Tongue (tissue), 3 donors: ENCODE measurements at places on chromosomes 7 and 10. TPM values are rescaled to one million over a fixed set of nuclear protein-coding genes. Genes with fewer than 3 reads are reported as not detected.

Gene NT5C2
- 154 TPM for total RNA-seq

Gene CYP2E1
- 0.31 TPM for total RNA-seq

Gene ADCYAP1R1
- total RNA-seq, result 8.3 TPM

Gene CNPY1
- not detected for total RNA-seq

Gene CPXM2
- 7.8 TPM for total RNA-seq

Gene NXPH1
- not detected for total RNA-seq

Gene PTPN20
- total RNA-seq, result 3.0 TPM

Gene PRF1
- total RNA-seq, result 0.62 TPM

Gene GFRA1
- total RNA-seq, result 122 TPM

Gene HOXA10
- not detected for total RNA-seq

Gene WASHC2A
- 52.6 TPM for total RNA-seq

Gene VPS37D
- total RNA-seq, result 4.2 TPM

Gene EBLN1
- total RNA-seq, result not detected

Gene ASB10
- 4.9 TPM for total RNA-seq

Gene VAX1
- total RNA-seq, result not detected

Gene GALNT17
- total RNA-seq, result 38.0 TPM

Gene OR13A1
- total RNA-seq, result not detected

Gene STK32C
- 7.8 TPM for total RNA-seq

Gene RPEL1
- total RNA-seq, result not detected

Gene KRIT1
- 64.1 TPM for total RNA-seq

Gene MNX1
- not detected for total RNA-seq

Gene SMKR1
- total RNA-seq, result not detected

Gene CRTAC1
- total RNA-seq, result 2.6 TPM

Gene HABP2
- total RNA-seq, result not detected

Gene LAMB1
- 335 TPM for total RNA-seq

Gene SPOCK2
- total RNA-seq, result 8.3 TPM

Gene AGFG2
- total RNA-seq, result 7.6 TPM

Gene AGR3
- total RNA-seq, result 4.9 TPM

Gene GNGT1
- total RNA-seq, result not detected

Gene CWF19L1
- 29.4 TPM for total RNA-seq

Gene USP54
- 39.5 TPM for total RNA-seq

Gene PKD2L1
- not detected for total RNA-seq

Gene WNT8B
- not detected for total RNA-seq

Gene LRRC17
- total RNA-seq, result 38.0 TPM

Gene ZNF736
- 24.1 TPM for total RNA-seq

Gene NKX2-3
- total RNA-seq, result 6.2 TPM

Gene SPDYE11
- total RNA-seq, result not detected

Gene LIPJ
- 0.21 TPM for total RNA-seq

Gene ITGB1
- total RNA-seq, result 671 TPM

Gene CPA4
- 2.4 TPM for total RNA-seq

Gene FBH1
- total RNA-seq, result 93.1 TPM

Gene CRPPA
- total RNA-seq, result 6.9 TPM

Gene CTNNA3
- 15.5 TPM for total RNA-seq

Gene FANK1
- total RNA-seq, result 3.2 TPM
